Type B pancreatic cell (in vitro differentiated cells): ENCODE measurements at places on chromosomes 3 and 15. TPM values are rescaled to one million over a fixed set of nuclear protein-coding genes. Genes with fewer than 3 reads are reported as not detected.

OR5H6 gene
- total RNA-seq, result not detected in 2 replicates

BFSP2 gene
- not detected in 2 replicates for total RNA-seq

MAP6D1 gene
- 3.2 and 3.3 TPM in 2 replicates for total RNA-seq

AP4E1 gene
- 7.8 and 10.1 TPM in 2 replicates for total RNA-seq

BLM gene
- total RNA-seq, result 8.5 and 21.5 TPM in 2 replicates

PTPRG gene
- 29.3 and 77.2 TPM in 2 replicates for total RNA-seq

CACNA2D3 gene
- 1.8 and 2.5 TPM in 2 replicates for total RNA-seq

PLA2G4E gene
- 0.12 TPM in 1 of 2 replicates, not detected in the other for total RNA-seq

DUOX2 gene
- total RNA-seq, result 3.1 TPM in 2 replicates

GAP43 gene
- 4.2 and 46.5 TPM in 2 replicates for total RNA-seq

GADL1 gene
- total RNA-seq, result 1.9 and 3.1 TPM in 2 replicates

SLC28A2 gene
- total RNA-seq, result 0.14 and 2.4 TPM in 2 replicates

PRR20G gene
- total RNA-seq, result not detected in 2 replicates

OXTR gene
- total RNA-seq, result 3.3 and 4.1 TPM in 2 replicates

AP3B2 gene
- total RNA-seq, result 7.3 and 8.0 TPM in 2 replicates

TRAT1 gene
- total RNA-seq, result not detected in 2 replicates

THUMPD3 gene
- 56.8 and 59.2 TPM in 2 replicates for total RNA-seq
